ENCODE measurements at places on chromosomes 1 and 21.

DNA sequence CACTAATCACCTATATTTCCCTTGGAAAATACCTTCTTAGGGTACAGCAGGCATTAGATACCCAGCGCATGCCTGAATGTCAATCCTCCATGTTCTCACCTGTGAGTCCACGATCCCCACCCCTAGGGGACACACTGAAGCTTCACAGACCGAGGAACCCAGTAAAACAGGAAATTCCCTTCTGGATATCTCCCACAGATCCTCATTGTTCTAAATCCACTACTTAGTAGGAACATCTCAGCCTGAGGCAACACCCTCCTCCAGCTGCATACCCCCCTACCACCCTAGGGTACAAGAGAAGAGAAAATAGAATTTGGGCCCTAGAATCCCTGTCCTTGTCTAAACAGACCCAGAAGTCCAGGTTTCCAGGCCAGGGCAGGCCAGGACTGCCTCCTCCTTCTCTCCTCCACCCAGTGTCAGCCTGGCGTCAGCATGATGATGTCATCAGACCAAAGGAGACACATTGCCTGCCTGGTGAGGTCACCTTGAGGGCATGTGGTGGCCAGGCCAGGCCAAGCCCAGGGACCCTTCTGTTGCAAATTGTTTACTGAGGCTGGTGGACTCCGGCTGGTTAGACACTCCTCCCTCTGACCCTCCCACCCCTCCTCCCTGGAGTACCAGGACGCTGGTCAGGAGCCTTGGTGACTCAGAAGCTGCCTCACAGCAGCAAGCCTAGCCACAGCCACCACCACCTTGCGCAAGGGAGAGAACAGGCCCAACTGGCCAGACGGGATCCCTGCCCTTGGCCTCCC, 6.2 kb downstream of the NECTIN4 start:
- DNase-seq = no peak

DNA sequence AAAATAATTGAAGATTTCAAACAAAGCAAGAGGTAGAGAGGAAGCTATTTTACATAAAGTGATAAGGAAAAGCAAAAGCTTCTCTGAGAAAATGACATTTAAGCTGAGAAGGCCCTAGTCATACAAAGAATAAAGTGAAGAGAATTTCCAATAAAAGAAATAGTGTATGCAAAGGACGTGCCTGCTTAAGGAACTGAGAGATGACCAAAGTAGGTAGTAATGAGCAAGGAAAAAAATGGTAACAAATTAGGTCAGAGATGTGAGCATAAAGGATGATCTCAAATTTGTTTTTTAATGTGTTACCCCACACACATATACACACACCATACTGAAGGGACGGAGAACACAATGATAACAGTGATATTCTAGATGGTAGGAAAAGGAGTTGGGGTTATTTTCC, 46.4 kb downstream of the NRIP1 start:
- no peak for DNase-seq

- DNase-seq = no peak
Measured at GRCh38 chr1:145545055-145545454, 62.7 kb upstream of the GPR89A start.

- DNase-seq = no peak
Measured at GRCh38 chr1:10490286-10490970, 15.7 kb downstream of the PEX14 start.

- DNase-seq = no peak
Measured at GRCh38 chr1:154344977-154345837, 19.9 kb downstream of the ATP8B2 start.

- no peak for DNase-seq
Measured at GRCh38 chr1:12616709-12617373, 1.2 kb downstream of the DHRS3 start.

GRCh38 chr1:49331066-49331852, 554.6 kb upstream of the BEND5 start:
- no peak for DNase-seq

GRCh38 chr1:216606047-216606637, 117.1 kb downstream of the ESRRG start:
- DNase-seq = no peak

DNA sequence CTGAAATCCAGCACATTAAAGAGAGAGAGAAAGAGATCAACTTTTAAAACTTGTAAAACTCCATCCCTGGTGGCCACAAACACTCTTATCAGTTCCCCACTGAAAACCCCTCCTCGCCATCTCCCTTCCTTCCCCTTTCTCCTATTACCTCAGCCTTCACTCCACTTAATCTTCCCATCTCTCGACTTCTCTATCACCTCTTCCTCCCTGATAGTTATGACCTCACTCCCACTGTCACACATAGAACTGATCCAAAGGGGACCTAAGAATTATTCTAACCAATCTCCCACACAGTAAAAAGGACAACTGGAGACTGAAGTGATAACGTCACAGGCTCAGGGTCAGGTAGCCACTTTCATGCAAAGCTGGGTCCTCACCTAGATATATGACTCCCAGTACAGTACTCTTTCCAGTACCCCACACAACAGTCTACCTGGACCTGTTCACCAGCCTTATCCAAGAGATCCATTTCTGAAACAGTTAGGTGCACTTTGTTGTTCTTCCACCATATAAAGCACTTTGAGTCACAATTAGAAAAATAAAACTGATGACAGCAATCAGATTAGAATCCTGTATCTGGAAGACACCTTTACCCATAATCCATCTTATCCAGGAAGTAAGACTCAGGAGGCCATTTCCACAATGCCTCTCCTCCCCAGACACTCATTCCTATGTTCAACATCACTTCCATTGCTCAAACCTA, 324.8 kb downstream of the SMYD3 start:
- DNase-seq = no peak

- no peak for DNase-seq
Measured at GRCh38 chr1:209015092-209015491, 568.4 kb upstream of the CAMK1G start.

DNA sequence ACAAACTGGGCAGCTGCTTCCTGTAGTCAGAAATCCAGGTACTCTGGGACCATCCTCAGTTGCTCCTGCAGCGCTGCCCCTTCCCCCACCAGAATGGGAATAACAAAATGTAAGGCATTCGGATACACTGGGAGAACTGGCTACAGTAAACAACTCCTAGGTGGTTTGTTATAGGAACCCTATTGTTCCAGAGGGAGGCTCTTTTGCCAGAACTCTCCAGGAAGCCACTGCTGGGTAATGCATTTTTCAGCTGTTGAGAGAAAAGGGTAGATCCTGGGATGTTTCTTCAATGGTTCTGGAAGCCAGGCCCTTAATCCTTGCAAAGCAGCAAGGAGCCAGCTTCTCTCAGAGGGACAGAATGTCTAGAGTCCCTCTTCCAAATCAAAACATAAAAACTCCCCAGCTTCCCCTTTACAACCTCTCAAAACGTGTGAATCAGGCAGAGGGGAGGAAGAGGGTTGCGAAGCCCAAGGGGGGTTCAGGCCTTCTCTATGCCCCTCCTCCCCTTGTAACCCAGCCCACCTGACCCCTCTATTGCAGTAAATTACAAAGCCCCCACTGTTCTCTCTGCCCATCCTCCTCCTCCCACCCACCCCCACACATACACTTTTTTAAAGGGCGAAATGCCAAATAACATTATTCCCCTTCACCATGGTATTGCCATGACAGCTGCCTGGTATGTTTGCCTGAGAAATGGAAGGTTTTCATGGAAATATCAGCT, 29.1 kb downstream of the PLPP3 start:
- DNase-seq = no peak

- DNase-seq = no peak
Measured at GRCh38 chr1:156204686-156205085, 8.1 kb upstream of the PMF1 start.

DNA sequence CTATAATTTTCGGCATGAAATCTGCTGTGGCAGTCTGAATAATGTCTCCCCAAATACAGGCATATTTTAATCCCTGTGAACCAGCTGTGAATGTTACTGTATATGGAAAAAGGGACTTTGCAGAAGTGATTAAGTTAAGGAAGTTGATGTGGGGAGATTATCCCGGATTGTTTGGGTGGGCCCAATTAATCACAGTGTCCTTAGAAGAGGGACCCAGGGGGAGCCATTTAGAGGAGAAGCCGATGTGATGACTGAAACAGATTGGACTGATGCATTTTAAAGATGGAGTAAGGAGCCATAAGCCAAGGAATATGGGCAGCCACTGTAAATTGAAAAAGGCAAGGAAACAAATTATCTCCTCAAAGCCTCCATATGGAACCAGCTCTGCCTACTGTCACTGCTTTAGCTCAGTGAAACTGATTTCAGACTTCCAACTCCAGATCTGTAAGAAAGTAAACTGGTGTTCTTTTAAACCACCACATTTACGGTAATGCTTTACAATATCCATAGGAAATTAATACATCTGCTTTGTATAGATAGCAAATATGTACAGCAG, 61.1 kb upstream of the GPR88 start:
- no peak for DNase-seq

GRCh38 chr1:217332431-217333065, 298.3 kb downstream of the GPATCH2 start:
- peak; percentile 25 for DNase-seq

- no peak for DNase-seq
Measured at GRCh38 chr1:221268295-221268694, 389.1 kb downstream of the HLX start.

- no peak for DNase-seq
Measured at GRCh38 chr1:193674292-193674944, 488.0 kb upstream of the B3GALT2 start.

GRCh38 chr1:239807361-239807760, 284.3 kb upstream of the FMN2 start:
- peak; percentile 66 for DNase-seq

GRCh38 chr1:201184307-201185122, 6.1 kb upstream of the IGFN1 start:
- no peak for DNase-seq

Measured in muscle of arm (tissue), 14 donors.